ENCODE measurements at places on chromosomes 16 and 17.

- DNase-seq = no peak
Observed at GRCh38 chr16:59684911-59685310, 950.8 kb upstream of the GOT2 start.

DNA sequence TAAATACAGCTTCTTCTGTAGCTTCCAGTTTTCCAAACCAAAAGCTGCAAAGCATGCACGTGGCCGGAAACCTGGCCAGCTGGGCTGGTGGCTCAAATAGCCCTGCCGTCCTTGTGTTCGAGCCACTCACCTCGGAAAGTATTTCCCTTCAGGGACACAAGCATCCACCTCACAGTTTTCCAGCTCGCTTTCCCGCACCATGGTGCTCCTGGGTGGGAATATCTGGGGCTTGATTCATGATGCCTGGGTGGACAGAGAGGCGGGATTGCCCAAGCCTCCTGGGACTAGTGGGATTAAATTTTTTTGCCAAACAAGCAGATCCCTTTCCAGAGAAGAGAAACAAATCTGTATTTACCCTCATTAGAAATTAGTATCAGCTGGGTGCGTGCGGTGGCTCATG is 7.1 kb upstream of the MVD start:
- DNase-seq = no peak

DNA sequence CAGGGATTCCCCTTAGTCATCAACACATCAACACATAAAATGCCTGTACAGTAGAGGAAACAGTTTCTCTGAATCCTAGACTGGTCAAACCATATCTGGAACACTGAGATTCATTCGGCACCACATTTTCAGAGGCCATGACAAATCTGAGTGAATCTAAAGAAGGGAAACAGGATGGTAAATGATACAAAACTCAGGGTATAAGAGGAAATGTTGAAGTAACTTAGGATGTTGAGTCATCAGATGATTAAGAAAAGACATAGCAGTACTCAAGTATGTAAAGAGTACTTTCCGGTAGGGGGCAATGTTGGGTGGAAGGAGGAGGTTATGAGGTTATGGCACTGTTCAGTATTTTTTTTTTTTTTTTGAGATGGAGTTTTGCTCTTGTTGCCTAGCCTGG is 358.5 kb upstream of the PMFBP1 start:
- DNase-seq = no peak

GRCh38 chr17:50609380-50610074 is 25.2 kb upstream of the ABCC3 start:
- DNase-seq = peak; percentile 36

DNA sequence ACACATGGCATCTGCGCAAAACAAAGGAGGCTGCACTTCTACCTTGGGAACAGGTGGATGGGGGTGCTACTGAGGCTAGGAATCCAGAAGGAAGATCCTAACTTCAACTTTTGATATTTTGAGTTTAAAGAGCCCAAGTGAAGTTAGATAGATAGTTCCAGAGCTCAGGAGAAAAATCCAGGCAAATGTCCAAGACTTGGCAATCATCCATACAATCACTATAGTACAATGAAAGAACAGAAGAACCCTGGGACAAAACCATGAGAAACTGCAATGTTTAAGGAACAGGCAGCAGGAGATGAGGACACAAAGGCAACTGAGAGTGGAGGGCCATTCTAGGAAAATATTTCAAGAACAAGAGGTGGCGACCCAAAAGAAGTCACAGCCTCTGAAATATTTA is 12.4 kb downstream of the CDYL2 start:
- DNase-seq = no peak

DNA sequence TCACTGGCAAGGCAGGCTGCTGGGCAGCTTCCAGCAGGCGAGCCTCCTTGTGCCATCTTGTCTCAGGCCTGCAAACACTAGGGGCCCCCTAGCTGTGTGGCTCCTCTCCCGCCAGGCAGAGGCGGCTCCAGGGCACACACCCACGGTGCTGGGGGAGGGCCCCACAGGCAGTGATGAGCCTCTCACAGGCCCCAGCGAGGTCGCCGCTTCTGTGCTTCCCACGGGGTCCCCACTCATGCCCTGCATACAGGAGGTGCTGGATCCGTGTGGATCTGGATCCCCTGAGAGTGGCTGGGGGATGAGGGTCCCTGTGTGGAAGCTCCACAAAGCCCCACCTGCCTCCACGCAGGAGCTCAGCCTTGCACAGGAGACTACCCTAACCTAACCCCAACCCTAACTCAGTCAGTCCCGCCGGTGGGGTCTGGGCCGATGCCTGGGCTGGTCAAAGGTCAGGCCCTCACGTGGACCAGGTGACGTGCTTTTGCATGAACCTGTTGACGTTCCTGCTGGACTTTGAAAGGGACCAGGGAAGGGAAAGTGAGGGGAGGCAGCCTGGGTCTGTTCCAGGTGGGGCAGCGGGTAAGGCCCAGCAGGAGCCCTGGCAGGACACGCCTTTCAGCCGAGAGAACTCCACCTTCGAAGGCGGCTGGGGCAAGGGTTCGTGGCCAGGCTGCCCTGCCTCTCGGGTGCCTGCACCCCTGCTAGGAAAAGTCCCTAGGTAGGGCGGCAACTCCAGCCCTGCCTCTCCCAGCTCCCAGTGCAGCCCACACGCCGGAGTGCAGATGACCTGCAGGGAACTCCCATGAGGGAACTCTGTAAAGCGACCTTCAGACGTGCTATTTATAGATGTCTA is 5.2 kb downstream of the SECTM1 start:
- DNase-seq = no peak

DNA sequence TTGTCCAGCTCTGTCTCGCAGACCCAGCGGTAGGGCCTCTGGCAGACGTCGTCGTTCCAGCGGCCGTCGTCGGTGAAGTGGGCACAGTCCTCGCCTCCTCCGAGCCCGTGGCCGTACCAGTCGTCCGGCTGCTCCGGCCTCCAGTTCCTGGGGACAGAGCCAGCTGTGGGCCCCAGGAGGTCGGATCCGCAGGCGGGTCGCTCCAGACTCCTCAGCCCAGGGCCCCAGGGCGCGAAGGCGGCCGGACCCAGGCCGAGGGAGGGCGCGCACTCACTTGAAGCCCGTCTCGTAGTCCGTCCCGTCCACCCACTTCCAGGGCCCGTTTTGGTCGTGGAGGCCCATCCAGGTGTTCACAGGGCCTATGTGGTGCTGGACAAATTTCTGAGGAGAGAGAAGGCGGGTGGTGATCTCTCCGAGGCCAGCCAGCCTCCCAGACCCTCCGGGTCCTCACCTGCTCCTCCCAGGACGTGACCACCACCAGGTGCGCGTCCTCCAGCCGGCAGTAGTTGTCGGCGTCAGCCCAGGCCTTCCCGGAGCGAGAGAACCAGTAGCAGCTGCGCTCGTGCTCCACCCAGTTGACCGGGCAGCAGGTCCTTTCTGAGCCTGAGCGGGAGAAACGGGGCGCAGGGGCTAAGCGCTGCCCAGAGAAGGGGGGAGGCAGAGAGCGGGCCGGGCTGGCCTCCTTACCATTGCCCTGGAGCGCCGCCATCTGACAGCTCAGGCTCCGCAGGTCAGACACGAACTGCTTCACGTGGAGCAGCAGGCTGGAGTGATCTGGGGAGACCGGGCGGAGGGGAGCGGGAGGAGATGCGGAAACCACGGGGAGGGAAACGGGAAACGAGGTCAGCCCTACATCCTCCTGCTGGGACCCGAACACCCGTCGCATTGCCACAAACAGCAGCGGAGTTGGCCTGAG is 5.2 kb downstream of the ASGR1 start:
- DNase-seq = no peak

DNA sequence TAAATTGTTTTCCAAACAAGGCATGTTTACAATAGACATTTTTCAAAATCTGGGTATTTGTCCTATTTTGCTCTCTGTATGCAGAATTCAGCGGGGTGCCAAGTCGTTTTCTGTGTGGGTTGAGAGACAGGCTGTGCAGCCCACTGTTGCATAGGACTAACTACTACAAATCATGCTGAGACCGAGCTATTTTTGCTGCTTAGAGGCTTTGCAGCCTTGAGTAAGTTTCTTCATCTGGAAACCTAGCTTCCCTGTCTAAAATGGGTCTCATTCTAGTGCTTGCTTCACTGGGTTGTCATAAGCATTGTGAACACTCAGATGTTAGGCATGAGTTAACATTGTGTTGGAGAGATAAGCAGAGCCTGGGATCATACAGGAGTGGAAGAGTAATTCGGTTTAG is 1.3 kb downstream of the PRPSAP2 start:
- DNase-seq = no peak

GRCh38 chr16:82612263-82612662 is 14.5 kb upstream of the CDH13 start:
- DNase-seq = no peak

DNA sequence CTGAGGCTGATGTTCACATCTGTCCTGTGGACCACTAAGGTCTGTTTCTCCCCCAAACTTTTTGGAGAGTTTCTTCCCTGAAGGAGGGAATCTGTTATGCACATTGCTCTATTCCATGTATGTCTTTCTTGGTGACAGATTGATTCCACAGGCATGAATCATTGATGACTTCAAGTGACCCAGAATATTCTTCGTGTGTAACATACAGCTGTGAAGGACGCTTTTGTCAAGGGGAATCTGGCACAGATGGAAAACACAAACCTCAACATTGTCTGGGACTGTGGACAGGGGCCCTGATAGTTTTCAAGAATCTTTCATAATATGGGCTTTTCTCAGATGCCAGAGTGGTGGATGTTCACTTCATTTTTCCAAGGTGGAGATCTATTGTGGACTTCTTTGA is 223.1 kb upstream of the MAF start:
- DNase-seq = no peak

GRCh38 chr17:46158323-46159296 is 34.6 kb downstream of the KANSL1 start:
- DNase-seq = peak; percentile 30

DNA sequence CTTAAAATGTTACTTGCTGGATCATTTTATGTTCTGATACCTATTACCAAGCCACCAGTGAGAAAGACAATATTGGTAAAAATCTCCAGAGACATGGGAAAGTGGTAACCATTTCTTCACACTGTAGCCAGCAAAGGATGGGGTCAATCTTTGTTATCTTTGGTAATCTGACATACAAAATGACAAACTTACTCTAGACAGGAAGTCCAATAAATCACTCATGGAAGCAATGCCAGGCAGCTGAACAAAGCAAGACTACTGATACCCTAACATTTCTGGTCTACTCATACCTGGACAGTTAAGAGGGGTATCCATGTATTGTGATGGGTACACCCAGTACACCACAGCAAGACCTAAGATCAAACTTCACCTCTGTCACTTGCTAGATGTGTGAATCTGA is 19.0 kb downstream of the GRB2 start:
- DNase-seq = no peak

DNA sequence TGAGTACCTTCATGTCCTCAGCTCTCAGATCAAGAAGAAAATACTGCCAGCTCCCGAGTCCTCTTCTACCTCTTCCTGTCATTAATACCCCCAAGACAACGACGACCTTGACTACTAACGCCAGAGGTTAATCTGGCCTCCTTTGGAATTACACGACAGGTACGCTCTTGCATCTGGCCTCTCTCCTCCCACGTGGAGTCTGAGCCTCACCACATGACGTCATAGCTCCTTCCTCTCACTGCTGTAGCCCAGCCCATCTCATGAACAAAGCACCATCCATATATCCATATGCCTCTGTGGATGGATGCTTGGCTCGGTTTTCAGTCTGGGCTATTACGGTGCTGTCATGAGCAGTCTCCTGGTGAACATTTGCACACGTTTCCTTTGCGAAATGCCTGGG is 110.2 kb upstream of the TNRC6C start:
- DNase-seq = no peak

GRCh38 chr17:72970246-72970645 is 122.2 kb downstream of the SLC39A11 start:
- DNase-seq = no peak

DNA sequence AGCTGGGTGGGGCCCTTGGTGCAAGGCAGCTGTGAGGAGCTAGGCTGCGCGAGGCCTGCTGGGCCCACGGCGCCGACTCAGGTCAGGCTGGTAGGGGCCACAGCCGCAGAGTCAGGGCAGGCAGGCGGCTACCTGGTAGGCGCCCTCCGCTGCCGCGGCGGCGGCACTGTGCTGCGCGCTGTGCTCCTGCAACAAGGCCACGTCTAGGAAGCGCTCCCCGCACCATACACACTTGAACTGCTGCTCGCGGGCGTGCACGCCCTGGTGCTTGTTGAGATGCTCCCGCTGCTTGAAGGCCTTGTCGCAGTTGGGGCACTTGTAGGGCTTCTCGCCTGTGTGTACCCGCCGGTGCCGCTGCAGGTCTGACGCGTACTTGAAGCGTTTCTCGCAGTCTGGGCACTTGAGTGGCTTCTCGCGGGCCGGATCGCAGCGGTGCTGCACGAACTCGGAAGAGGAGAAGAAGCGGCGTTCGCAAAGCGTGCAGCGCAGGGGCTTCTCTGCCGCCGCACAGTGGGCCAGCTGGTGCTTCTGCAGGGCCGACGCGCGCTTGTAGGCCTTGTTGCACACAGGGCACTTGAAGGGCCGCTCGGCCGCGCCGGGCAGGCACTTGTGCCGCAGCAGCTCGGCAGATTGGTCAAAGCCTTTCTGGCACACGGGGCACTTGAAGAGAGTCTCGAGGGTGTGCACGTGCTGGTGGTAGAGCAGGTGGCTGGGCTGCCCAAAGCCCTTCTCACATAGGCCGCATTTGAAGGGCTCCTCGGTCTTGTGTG is 3.9 kb downstream of the ZNF319 start:
- no peak for DNase-seq

GRCh38 chr16:54373534-54374520 is 87.2 kb upstream of the IRX3 start:
- DNase-seq = no peak

GRCh38 chr17:48995304-48995973 is 1.7 kb upstream of the IGF2BP1 start:
- no peak for DNase-seq

- DNase-seq = no peak
Observed at GRCh38 chr16:80710918-80711317, 93.5 kb downstream of the CDYL2 start.

GRCh38 chr17:55212880-55213279 is 51.9 kb upstream of the HLF start:
- no peak for DNase-seq

DNA sequence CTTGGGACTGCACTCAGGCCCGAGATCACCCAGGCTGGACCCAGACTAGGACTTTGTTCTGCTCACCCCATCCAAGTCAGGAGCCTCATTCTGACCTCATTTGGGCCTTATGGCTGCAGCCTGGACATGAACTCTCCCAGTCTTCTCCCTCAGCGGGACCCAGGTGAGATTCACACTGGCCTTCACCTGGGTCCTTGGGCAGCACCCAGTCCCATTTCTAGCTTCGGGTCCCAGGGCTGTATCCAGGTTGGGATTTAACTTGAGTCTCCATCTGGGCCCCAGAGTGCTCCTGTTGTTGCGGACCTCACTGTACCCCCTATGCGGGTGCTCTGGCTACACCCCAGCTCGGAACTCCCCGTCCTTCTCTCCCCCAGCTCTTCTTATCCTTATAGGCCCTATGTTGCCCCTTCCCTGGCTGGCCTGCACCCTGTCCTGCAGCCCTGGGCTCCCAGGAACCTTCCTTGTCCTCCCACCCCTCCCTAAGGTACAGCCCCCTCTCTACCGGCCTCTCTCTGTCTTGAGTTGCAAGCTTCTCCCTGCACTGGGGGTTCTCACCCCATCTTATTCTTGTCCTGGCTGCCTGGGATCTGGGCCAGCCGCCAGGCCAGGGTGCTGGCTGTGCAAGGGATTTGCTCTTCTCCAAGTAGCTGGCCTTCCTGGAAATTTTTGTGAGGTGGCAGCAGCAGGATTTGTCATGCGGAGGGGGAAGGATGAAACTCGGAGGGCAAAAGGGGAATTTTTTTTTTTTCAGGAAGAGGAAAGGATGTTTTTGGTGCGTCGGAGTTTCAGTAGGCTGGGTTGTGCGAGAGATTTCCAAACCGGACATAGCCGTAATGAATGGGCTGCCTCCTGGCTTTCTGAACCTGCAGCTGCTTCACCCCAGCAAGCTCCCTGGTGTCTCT is 904 bp downstream of the MAP2K3 start:
- no peak for DNase-seq

GRCh38 chr16:15658149-15658548 is 8.1 kb downstream of the NDE1 start:
- no peak for DNase-seq

All from DMS 273 treated with DMSO at 0.1 percent for 48 hours (cell line).